Iris pigment epithelial cell (primary cell): ENCODE measurements at places on chromosomes 6 and 20.

DNA sequence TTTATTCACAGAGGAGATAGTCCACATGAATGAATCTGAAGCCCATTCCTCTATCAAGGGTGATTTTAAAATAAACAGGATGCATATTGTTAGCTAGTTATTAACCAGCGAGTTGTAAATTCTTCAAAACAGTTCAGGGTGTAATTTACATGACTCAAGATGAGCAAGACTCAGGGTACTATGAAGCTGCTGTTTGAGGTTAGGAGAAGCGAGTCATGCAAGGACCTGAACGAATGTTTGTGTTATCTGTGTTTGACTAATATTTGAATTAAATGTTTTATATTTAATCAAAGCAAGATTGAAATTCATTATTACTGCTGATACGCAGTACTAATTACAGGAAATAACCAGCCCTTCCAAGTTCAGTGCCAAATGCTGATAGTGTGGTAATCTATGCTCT lies 191.1 kb downstream of the SAMD5 start:
- peak; percentile 88 for DNase-seq

DNA sequence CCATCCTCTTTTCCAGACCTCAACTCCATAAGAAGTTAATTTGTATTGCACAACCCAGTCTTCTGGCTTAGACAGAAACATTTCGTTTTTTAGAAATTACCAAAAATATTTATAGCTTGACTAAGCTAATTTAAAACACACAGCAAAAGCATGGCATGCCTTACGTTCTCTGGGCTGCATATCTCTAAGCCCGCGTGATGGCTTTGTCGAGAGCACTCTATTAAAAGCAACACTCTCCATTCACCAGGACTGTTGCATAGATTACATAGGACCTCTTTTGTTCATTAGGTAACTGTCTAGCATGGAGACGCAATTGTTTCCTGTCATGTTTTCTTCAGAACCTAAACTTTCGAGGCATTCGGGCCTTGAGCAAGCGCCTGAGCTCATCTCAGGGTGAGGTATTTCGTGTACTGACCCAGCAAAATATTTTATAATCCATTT lies 104.5 kb downstream of the IBTK start:
- DNase-seq: peak; percentile 91

DNA sequence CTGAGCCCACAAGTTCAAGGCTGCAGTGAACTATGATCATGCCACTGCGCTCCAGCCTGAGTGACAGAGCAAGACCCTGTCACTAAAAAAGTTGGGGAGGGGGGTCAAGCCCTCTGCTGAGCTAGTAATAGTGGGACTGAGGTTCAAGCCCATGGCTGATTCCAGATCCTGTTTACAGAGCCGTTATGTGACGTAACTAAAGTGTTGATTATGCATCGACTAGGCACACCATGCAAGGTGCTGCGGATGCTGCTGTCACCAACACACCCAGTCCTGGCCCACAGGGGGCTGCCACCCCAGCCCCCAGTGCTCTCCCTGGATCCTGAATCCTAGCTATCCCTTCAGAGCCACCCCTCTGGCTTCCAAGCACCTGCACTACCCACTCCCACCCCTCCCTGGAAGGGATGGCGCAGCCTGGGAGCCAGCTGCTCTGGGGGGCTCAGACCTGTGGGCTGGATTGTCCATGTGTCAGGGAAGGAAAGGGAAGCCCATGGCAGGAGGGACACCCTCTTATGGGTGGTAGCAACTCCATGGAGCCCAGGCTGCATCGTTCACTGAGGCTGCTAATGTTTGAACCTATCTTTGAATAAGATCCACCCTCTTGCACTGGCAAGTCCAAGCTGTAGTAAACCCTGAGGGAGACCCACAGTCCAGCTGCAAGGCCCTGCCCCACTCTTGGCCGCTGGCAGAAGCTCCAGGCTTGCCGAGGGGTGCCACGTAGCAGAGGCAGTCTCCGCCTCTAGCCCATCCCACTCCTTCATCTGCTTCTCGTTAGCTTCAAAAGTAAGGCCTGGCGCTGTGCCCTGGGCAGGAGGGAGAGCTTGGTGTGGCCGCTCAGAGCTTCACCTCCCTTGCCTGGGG lies 95.0 kb downstream of the SNX5 start:
- DNase-seq: peak; percentile 95

DNA sequence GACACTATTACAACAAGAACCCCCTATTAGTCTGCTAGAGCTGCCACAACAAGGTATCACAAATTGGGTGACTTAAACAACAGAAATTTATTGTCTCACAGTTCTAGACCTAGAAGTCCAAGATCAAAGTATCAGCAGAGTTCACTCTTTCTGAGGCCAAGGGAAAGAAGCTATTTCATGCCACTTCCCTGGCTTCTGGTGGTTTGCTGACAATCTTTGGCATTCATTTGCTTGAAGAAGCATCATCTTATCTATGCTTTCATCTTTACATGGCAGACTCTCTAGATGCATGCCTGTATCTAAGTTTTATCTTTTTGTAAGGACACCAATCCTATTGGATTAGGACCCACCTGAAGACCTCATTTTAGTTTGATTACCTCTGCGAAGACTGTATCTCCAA lies 296.8 kb upstream of the MARCKS start:
- DNase-seq: no peak

DNA sequence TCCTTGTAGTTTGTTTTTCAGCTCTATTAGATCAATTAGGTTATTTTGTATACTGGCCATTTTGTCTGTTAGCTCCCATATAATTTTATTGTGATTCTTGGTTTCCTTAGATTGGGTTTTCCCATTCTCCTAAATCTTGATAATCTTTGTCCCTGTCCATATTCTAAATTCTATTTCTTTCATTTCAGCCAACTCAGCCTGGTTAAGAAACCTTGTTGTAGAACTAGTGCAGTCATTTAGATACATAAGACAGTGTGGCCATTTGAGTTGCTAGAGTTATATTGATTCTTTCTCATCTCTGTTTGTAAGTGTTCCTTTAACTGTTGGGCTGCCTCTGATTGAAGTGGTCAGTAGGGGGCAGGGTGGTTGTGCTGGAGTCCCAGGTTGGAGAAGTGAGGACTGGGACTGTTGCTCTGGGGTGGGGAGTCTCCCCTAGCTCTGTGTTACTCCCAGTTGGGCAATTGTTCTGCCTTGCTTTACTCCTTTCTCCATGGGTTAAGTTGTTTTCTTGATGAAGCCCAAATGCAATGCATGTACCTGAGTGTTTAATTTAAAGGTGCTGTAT lies 98.8 kb upstream of the NRN1 start:
- no peak for DNase-seq

- no peak for DNase-seq
Observed at GRCh38 chr6:21198032-21198640, 395.4 kb upstream of the SOX4 start.

GRCh38 chr20:25117990-25118389 lies 36.0 kb upstream of the VSX1 start:
- DNase-seq: no peak

- no peak for DNase-seq
Observed at GRCh38 chr20:59939879-59940128, 301 bp downstream of the PPP1R3D start.

- no peak for DNase-seq
Observed at GRCh38 chr6:11486486-11486885, 51.1 kb upstream of the TMEM170B start.

GRCh38 chr6:45473121-45473993 lies 95.6 kb upstream of the SUPT3H start:
- no peak for DNase-seq

DNA sequence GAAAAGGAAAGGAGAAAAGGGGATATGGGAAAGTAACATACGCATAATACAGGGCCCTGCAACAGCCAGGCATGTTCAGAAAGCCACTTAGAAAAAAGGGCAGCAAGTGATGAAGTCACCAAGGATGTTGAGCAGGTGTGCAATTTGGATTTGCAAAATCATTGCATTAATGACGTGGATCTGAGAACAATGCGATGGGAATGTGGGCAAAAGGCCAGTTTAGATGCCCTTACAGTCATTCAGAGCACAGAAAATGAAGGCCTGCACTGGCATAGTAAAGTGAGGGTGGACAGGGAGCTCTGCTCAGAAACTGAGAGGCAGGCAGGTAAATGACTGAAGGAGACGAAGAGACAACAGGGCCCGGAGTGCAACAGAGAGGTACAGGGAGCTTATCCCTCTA lies 123.7 kb upstream of the NHSL1 start:
- DNase-seq: no peak

DNA sequence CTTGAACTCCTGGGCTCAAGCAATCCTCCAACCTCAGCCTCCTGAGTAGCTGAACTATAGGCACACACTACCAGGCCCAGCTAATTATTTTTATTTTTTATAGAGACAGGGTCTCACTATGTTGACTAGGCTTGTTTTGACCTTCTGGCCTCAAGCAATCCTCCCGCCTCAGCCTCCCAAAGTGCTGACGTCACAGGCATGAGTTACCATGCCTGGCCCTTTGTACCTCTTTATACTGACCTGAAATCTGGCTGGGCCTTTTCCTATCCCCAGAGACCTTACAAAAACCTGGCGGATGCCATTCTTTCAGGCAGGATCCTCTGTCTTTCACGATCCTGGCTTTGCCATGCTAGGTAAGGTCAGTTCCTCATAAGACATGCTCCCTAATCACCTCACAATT lies 11.5 kb downstream of the WFDC3 start:
- DNase-seq: peak; percentile 4

- peak; percentile 85 for DNase-seq
Observed at GRCh38 chr6:127458817-127459216, 372 bp downstream of the KIAA0408 start.

GRCh38 chr6:7234547-7234946 lies 78.5 kb downstream of the SSR1 start:
- DNase-seq: no peak

- no peak for DNase-seq
Observed at GRCh38 chr6:69286331-69286730, 510.5 kb downstream of the LMBRD1 start.

GRCh38 chr20:50398821-50399554 lies 111.2 kb upstream of the PTPN1 start:
- no peak for DNase-seq

- DNase-seq: no peak
Observed at GRCh38 chr6:92784235-92784634, 635.1 kb downstream of the EPHA7 start.

GRCh38 chr6:21299216-21299615 lies 294.3 kb upstream of the SOX4 start:
- no peak for DNase-seq
